ENCODE measurements at places on chromosomes 11 and 22. TPM values are rescaled to one million over a fixed set of nuclear protein-coding genes. Genes with fewer than 3 reads are reported as not detected.

- H3K27me3 ChIP-seq, result no peaks in the 10 kb centered on the region
- no peak overlapping the region for H3K27ac ChIP-seq
- no peak overlapping the region for H3K4me3 ChIP-seq
These were observed 100.3 kb downstream of the CCDC83 start for GRCh38 chr11:85955531-85955930.

DNA sequence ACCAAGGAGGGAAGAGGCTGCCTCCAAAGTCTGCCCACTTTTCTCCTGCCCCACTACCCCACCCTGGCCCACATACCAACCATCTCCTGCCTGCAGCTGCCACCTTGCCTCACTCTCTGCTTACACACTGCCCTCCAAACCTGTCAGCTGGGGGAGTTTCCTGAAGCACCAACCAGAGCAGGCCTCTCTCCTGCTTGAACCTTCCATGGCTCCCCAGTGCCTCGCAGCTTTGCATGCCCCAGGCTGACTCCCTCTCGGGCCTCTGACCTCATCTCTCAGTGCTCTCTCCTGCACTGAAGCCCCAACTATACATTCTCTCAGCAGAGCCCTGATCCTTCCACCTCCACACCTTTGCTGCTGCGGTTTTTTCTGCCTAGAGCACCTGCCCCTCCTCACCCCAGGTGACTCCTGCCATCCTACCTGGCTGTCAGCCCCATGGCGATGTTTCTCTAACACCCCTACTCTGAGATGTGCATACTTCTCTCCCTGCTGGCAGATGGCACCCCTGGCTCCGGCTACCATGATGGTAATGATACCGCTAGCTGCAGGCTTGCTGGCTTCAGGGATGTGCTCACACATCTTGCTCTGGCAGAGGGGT, 43.5 kb downstream of the MN1 start:
- H3K27me3 ChIP-seq, result no peaks in the 10 kb centered on the region
- no peak overlapping the region for H3K27ac ChIP-seq

DNA sequence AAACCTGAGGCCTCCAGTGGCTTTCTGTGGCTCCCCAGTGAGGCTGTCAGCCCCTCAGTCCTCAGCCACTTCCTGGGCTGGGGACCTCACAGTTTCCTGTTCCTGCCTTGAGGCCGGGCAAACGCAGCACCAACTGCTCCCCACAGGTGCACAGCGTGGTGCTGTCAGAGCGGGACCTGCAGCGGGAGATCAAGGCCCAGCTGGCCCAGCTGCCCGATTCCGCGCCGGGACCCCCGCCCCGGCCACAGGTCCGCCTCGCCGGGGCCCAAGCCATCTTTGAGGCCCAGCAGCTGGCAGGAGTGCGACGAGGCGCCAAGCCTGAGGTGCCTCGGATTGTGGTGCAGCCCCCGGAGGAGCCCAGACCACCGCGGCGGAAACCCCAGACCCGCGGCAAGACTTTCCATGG, 5.4 kb downstream of the TBC1D10C start:
- no peaks in the 10 kb centered on the region for H3K36me3 ChIP-seq
- H3K4me3 ChIP-seq, result peak overlapping the region; percentile 16
- peaks cover 10% of the 10 kb centered on the region for H3K4me1 ChIP-seq
- H3K27me3 ChIP-seq, result no peaks in the 10 kb centered on the region
- peak overlapping the region; percentile 65 for H3K27ac ChIP-seq

GRCh38 chr11:17529844-17530185, 14.4 kb downstream of the USH1C start:
- DNase-seq, result no peak
- no peaks in the 10 kb centered on the region for H3K27me3 ChIP-seq
- H3K4me1 ChIP-seq, result no peaks in the 10 kb centered on the region

DNA sequence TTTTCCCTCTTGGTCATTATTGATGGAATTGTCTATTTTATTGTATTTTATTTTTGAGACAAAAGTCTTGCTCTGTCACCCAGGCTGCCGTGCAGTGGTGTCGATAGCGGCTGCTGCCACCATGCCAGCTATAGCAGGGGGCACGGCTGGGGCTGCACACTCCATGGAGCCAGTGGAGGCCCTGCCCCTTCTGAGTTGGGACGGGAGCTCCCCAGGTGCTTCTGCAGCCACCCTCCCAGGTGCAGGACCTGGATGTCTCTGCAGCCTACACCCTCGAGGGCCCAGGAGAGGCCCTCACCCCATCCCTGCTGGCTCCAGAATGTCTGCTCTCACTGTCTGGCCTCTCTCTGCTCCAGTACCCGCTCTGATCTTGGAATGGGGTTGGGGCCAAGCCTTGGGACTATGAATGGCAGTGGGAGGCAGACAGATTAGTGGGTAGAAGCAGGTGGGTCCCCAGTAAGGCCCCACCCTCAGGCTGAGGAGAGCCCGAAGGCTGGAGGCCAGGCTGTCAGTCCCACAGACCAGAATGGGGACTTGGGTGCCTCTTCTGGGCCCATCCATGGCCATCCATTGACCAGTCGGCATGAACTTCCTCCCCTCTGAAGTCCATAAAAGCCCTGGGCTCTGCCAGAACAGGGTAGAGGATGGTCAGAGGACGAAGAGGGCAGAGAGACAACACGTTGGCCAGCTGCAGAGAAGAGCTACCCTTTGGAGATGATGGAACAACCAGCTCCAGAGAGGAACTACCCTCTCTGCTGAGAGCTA, 49.6 kb upstream of the ATXN10 start:
- no peaks in the 10 kb centered on the region for H3K36me3 ChIP-seq
- peak; percentile 45 for DNase-seq

DNA sequence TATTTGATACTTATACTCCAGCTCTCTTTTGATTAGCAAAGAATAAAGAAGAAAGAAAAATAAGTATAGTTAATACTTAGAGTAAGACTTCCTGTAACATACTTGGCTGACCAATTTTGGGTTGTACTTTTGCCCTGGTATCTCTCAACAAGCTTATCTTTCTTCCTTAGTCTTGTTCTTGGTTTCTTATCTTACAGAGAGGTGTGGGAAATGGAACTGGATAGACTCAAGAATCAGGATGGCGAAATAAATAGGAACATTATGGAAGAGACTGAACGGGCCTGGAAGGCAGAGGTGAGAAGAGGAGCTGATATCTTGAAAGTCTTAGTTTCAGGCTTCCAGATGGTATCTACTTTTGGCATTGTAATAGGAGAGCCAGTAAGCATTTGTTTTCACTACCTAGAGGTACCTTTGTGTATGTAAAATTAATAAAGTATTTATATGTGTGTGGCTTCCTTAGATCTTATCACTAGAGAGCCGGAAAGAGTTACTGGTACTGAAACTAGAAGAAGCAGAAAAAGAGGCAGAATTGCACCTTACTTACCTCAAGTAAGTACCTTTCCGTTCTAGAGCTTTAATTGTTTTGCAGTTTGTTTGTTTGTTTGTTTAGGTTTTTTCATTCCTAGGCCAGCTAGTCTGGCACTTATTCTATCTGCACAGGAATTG, 11.3 kb upstream of the BACE1-AS start:
- no peak for DNase-seq
- H3K27ac ChIP-seq, result no peak overlapping the region
- peaks cover 59% of the 10 kb centered on the region for H3K36me3 ChIP-seq
- H3K27me3 ChIP-seq, result no peaks in the 10 kb centered on the region

DNA sequence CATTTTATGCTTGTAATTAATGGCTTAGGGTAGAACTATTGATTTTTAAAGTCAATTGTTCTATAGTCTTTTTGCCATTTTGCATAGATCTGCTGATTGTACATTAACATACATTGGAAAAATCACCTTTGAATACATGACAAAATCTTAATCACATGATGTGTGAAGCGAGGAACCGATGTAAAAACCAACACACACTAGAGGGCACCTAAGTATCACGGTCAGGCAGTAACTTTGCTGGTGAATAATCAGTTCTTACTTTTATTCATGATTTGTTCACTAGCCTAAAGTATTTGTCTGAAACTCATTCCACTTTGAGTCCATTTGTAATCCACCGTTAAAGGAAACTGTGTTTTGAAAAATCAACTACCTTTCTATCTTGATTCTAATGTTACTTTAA, 28.2 kb downstream of the JHY start:
- no peaks in the 10 kb centered on the region for H3K27me3 ChIP-seq
- H3K4me1 ChIP-seq, result no peaks in the 10 kb centered on the region
- H3K36me3 ChIP-seq, result no peaks in the 10 kb centered on the region
- no peak overlapping the region for H3K4me3 ChIP-seq
- no peak for DNase-seq
- no peak overlapping the region for H3K27ac ChIP-seq

GRCh38 chr11:24575392-24575791, 78.5 kb downstream of the LUZP2 start:
- H3K36me3 ChIP-seq, result no peaks in the 10 kb centered on the region
- H3K4me3 ChIP-seq, result no peak overlapping the region
- H3K4me1 ChIP-seq, result no peaks in the 10 kb centered on the region
- no peak for DNase-seq
- H3K27ac ChIP-seq, result no peak overlapping the region

GRCh38 chr11:3160252-3161031, 4.7 kb downstream of the OSBPL5 start:
- H3K4me1 ChIP-seq, result peaks cover 50% of the 10 kb centered on the region
- H3K36me3 ChIP-seq, result no peaks in the 10 kb centered on the region
- H3K27ac ChIP-seq, result peak overlapping the region; percentile 51
- peak; percentile 89 for DNase-seq

DNA sequence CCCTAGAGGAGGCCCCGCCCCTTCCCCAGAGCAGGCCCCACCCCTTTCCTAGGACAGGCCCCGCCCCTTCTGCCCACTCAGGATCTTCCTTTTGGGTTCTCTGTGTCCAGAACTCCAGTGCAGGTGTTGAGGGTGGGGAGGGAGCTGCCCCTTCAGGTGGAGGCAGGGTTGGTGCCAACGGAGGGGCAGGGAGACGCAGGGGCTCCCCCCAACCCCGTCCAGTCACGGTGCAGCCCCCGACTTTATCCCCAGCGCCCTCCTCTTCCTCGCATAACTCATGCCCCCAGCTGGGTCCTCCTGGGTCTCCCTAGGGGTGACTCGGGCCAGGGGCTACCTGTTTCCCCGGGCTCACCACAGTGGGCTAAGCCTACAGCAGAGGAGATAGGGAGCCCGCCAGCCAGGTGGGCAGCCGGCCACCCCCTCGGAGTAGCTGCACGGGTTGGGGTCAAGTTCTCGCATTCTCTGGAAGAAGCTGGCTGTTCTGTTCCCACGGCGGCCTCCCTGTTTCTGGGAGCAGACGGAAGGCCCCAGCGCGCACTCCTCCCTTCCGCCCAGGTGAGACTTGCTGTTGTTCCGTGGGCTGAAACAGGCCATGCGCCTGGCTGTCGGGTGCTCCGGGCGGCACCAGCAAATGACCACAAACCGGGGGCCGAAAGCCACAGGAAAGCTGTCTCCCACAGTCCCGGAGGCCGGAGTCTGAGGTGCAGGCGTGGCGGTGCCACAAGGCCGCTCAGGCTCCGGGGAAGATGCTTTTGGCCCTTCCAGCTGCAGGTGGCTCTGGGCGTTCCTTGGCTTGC, 38.9 kb downstream of the MUC2 start:
- H3K27me3 ChIP-seq, result peaks cover 5% of the 10 kb centered on the region
- H3K4me1 ChIP-seq, result no peaks in the 10 kb centered on the region
- H3K36me3 ChIP-seq, result no peaks in the 10 kb centered on the region
- peak; percentile 59 for DNase-seq
- no peak overlapping the region for H3K4me3 ChIP-seq
- H3K27ac ChIP-seq, result no peak overlapping the region

- no peak overlapping the region for H3K27ac ChIP-seq
- H3K4me3 ChIP-seq, result no peak overlapping the region
- no peaks in the 10 kb centered on the region for H3K27me3 ChIP-seq
These were observed 20.8 kb downstream of the VPS37C start for GRCh38 chr11:61140416-61140815.

- H3K4me3 ChIP-seq, result no peak overlapping the region
- peak overlapping the region; percentile 55 for H3K27ac ChIP-seq
- H3K27me3 ChIP-seq, result no peaks in the 10 kb centered on the region
- peaks cover 16% of the 10 kb centered on the region for H3K4me1 ChIP-seq
- DNase-seq, result no peak
These were observed 1.4 kb upstream of the GAL3ST1 start for GRCh38 chr22:30575859-30576258.

DNA sequence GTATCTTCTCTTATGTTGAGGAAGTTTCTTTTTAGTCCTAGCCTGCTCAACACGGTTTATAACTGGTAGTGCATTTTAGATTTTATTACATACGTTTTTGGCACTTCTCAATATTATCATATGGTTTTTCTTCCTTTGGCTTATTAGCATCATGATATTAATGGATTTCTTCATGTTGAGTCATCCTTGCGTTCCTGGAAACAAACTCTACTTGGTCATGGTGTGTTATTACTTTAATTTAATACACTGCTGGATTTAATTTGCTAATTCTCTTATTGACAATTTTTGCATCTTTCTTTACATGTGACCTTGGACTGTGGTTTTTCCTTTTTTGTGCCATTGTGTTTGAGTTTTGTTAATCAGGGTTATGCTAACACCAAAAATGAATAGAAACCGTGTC, 20.5 kb downstream of the IGF2 start:
- DNase-seq, result no peak
- H3K4me3 ChIP-seq, result no peak overlapping the region
- H3K36me3 ChIP-seq, result no peaks in the 10 kb centered on the region
- H3K27me3 ChIP-seq, result peaks cover 16% of the 10 kb centered on the region

- no peaks in the 10 kb centered on the region for H3K36me3 ChIP-seq
- no peak for DNase-seq
- no peak overlapping the region for H3K27ac ChIP-seq
- H3K4me3 ChIP-seq, result no peak overlapping the region
These were observed 1.6 kb upstream of the CNGA4 start for GRCh38 chr11:6237266-6237665.

DNA sequence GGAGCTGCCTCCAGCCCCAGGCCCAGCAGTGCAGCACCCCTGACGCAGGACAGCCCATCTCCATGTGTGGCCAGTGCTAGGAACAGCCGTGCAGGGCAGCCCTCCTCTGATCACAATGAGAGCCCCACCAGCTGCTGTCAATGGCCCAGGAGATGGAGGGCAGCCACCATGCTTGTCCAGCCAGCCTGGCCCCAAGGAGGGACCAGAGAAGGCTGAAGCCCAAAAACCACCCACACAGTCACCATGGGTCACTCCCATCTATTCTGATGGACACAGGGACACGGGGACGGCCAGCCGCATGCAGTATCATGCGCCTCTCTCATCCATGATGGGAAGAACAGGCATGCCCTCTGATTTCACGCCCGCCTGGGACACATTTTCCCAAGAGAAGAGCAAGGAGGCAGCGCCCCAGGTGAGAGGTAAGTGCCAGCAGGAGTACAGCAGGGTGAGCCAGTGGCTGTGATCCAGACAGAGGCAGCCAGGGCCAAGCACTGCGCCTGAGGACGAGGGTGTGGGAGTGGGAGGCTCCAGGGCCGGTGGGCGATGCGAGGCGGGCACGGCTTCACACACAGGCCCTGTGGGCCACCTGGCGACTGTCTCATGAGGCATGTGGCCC, 33.6 kb upstream of the GNB1L start:
- peaks cover 36% of the 10 kb centered on the region for H3K4me1 ChIP-seq
- no peaks in the 10 kb centered on the region for H3K36me3 ChIP-seq
- H3K27ac ChIP-seq, result no peak overlapping the region
- H3K4me3 ChIP-seq, result no peak overlapping the region
- DNase-seq, result no peak

Gene PKDREJ
- total RNA-seq, result not detected

Gene TNRC6B
- total RNA-seq, result 46.4 TPM

Gene OR8H1
- total RNA-seq, result not detected

All from upper lobe of right lung (tissue), 1 donor.